NCI-H1436 (cell line): ENCODE measurements at places on chromosomes 6 and 20.

GRCh38 chr20:25985597-25985996, 288.9 kb upstream of the ZNF337 start:
- no peak for DNase-seq

GRCh38 chr6:105872249-105872648, 213.9 kb upstream of the PRDM1 start:
- no peak for DNase-seq

GRCh38 chr20:11271319-11271718, 597.5 kb upstream of the JAG1 start:
- DNase-seq: no peak

- no peak for DNase-seq
These were observed 196.5 kb downstream of the ARHGAP18 start for GRCh38 chr6:129513471-129513870.

GRCh38 chr6:123587838-123588545, 48.8 kb downstream of the TRDN start:
- no peak for DNase-seq

GRCh38 chr6:17816921-17817611, 110.3 kb upstream of the NUP153 start:
- no peak for DNase-seq

DNA sequence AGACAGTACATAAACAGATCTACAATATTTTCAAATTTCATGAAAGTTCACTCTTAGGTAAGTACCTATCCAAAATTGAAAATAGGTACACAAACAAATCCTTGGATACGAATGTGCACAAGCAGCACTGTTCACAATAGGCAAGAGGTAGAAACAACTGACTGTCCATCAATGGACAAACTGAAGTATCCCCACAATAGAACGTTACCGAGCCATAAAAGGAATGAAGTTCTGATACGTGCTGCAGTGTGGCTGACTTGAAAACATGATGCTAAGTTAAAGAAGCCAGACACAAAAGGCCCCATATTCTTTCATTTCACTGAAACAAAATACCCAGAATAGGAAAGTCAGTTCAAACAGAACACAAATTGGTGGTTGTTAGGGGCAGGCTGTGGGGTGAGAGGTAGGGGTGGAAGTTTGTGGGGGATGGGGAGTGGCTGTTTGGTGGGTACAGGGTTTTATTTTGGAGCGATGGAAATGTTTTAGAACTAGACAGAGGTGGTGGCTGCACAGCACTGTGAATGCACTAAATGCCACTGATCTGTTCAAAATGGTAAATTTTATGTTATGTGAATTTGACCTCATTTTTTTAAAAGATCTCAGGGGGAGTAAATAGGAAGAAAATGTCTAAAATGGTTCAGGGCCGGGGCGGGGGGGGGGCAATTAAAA, 89.5 kb downstream of the ZMYND8 start:
- DNase-seq: no peak

GRCh38 chr20:684676-685319, 9.2 kb upstream of the SCRT2 start:
- DNase-seq: no peak

DNA sequence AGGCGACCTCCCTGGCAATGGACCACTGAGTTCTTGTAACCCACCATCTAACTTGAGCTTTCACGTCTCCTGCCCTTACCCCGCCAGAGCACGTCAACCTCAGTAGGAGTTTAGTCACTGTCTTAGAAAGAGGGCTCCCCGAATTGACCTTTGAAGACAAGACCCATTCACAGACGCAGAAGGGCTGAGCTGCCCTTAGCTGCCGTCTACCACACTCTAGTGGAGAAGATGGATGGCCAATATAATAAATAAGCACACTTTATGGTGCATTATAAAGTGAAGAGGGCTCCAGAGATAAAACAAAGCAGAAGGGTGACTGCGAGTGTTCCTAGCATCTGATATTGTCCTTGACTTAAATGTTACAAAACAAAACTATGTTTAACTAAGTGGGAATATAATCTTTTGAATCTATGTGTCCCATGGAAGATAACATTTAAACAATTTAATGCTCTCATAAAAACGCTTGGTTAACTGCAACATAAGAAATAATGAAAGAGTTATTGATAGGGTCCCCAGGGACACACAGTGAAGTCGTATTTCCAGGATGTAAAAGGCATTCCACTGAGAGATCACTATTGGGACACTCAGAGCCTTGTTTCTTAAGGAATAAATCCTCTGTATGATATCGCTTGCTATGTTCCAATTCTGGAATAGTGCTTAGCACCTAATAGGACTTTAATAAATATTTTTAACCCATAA, 261.1 kb downstream of the THBS2 start:
- DNase-seq: no peak

DNA sequence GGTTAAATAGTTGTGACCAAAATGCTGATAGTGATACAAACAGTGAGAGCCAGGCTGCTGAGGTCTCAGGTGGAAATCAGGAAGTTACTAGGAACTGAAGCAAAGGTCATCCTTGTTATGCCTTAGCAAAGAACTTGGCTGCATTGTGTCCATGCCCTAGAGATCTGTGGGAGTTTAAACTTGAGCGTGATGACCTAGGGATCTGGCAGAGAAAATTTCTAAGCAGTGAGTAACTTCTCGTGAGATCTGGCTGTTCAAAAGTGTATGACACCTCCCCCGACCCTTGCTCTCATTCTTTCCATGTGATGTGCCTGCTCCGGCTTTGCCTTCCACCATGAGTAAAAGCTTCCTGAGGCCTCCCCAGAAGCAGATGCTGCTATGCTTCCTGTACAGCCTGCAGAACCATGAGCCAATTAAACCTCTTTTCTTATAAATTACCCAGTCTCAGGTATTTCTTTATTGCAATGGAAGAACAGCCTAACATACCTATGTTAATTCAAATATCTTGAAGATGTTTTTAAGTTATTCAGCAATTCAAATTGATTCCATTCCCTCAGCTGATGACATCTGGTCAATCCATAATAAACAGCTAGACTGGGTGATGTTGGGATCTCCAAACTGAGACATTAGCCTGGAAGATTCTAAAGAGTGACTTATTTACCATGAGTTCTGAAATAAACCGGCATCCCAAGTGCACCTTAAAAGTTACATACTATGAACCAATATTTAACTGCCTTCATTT, 33.8 kb downstream of the KIF16B start:
- no peak for DNase-seq
